ENCODE measurements at places on chromosomes 1 and 21.

DNA sequence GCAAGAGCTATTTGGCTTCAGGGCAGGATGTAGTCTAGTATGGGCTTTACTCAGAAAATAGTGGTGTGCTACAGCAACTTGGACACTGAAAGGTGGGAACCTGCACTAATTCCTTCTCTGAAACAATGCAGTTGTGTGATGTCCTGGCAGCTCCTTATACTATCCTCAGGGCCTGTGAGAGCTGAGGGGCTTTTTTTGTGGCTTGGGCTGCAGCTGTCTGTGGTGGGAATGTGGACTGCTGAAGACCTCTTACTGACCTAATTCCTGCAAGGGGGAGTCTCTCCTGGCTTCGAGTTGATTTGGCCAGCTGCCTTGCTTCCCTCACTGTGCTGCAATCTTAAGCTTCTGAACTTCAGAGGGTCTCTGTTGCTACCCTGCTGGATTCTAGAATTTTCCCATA, 22.3 kb upstream of the CHODL start:
- DNase-seq = no peak

- DNase-seq = no peak
Observed at GRCh38 chr1:58781541-58782177, 2.2 kb downstream of the JUN start.

- DNase-seq = no peak
Observed at GRCh38 chr1:19087737-19088594, 122.1 kb downstream of the UBR4 start.

DNA sequence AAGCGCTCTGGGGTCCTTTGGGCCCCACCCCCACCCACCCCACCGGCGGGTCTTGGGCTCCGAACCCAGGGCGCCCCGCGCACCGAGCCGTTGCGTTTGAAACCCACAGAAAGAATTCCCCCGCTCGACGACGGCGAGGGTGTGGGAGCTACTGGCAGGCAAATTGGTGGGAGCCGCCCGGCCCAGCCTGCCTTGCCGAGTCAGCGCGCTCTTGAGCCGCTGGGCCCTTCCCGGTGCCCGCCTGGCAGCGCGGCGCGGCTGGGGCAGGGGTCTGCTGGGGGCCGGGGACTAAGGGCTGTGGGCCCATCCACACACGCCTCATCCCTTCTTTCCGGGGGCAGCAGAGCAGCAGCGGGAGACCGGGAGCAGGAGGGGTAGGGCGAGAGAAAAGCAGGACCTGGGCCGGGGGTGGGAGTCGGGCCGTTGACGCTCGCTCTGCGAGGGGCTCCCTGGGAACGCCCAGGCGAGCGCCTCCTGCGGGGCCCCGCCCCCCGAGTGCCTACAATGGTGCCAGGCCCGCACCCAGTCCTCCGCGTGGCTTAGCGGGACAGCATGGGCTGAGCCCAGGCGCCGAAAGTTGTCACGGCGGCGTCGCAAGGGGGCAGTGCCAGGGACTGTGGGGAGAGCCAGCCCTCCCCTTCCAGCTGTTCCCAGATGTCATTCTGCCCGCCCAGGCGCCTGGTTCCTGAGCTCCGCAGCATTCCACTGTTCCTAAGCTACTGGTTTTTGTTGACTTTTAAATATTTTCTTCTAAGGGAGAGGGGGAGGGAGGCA, at the start of gene C1orf94:
Gene C1orf94, plus strand, starts transcription at position 78 of the 774 bp plus-strand sequence. CDS start 883 bp downstream, outside the sequence.
- DNase-seq = no peak

DNA sequence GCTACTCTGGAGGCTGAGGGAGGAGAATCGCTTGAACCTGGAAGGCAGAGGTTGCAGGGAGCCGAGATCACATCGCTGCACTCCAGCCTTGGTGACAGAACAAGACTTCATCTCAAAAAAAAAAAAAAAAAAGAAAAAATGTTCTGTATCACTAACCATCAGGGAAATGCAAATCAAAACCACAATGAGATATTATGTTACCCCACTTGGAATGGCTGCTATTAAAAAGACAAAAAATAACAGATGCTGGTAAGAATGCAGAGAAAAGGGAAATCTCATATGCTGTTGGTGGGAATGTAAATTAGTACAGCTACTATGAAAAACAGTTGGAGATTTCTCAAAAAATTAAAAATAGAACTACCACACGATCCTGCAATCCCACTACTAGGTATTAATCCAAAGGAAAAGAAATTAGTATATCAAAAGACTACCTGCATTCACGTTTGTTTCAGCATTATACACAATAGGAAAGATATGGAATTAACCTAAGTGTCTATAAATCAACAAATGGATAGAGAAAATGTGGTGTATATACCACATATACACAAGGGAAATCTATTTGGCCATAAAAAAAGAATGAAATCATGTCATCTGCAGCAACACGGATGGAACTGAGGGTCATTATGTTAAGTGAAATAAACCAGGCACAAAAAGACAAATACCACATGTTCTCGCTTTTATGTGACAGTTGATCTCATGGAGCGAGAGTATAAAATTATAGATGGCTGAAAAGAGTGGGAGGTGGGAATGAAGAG, 62.6 kb downstream of the ABL2 start:
- no peak for DNase-seq

DNA sequence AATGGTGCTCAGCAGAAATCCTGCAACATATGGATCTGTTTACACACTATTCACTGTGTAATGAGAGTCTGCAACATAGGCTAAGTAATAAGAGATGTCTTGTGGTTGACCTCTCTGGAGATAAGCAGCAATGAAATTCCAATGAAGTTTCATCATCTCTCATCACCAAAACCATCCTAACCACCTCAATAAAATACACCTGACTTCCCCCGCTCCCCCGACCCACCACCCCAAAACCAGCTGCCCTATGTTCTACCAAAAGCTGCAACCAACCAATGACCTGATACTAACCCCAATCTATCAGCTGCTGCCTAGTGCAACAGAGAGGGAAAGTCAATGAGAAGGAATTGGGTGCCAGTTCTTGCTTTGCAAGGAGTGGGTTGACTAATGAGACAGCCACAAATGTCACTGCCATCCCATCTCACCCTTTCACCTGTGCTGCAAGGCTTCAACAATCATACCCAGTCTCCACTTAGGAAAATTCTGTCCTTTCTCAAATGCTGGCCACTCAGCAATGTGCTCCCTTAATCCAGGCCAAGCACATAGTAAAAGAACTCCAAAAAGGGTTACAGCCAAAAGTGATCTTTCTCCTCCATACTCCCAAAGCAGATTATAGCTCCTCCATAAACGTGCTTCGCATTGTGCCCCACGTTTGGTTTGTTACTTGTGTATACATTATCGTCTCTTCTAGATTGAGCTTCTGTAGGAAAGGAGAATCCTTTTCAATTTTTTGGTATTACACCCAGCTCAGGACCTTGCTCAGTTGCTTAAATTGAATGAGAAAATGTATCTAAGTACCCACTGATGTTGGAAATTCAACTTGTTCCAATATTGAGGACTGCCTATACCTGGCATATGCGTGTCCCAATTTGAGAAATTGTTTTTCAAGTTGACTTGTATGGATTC, 29.0 kb downstream of the MRPL39 start:
- no peak for DNase-seq

All from stimulated activated CD4-positive, alpha-beta T cell treated with anti-CD3 and anti-CD28 coated beads, TNF-alpha, amount 100 ng/mL, for 1 hour (primary cell).